ENCODE measurements at places on chromosomes 4 and X.

GRCh38 chrX:10011261-10011931 lies 44.2 kb downstream of the CLDN34 start:
- DNase-seq, result no peak

DNA sequence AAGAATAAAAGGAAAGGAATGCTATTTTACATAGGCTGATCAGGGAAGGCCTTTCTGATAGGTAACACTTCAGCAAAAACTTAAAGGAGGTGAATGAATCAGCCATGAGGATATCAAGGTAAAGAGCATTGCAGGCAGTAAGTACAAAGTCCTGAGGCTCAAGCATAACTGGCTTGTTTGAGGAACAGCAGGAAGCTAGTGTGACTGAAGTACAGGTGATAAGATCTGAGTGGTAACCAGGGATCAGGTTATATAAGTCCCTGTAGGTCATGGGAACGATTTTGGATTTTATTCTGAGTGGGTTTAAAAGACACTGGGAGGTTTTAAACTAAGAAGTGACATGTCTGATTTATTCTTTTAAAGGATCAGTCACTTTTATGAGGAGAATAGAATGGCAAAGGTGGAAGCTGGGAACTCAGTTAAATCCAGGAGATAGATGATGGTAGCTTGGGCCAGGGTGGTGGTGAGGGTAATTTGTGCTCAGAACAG lies 47.1 kb upstream of the THOC2 start:
- DNase-seq, result no peak

DNA sequence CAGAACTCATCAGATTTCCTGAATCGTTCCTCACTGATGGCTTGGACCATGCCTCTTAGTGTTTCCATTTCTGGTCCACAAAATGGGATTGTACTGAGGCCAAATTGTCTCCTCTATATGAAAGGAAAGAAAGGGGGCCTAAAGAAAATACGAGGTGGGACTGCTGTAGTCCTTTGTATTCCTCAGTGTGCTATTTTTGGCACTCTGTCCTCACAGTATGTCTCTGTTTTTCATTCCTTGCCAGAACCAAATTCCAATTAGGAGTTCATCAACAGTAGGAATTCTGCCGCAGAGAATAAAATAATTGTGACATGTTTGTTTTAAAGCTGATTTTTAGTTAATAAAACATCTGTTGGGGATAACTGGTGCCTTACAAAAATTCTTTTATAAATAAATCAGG lies 515.7 kb downstream of the SMARCA1 start:
- no peak for DNase-seq

DNA sequence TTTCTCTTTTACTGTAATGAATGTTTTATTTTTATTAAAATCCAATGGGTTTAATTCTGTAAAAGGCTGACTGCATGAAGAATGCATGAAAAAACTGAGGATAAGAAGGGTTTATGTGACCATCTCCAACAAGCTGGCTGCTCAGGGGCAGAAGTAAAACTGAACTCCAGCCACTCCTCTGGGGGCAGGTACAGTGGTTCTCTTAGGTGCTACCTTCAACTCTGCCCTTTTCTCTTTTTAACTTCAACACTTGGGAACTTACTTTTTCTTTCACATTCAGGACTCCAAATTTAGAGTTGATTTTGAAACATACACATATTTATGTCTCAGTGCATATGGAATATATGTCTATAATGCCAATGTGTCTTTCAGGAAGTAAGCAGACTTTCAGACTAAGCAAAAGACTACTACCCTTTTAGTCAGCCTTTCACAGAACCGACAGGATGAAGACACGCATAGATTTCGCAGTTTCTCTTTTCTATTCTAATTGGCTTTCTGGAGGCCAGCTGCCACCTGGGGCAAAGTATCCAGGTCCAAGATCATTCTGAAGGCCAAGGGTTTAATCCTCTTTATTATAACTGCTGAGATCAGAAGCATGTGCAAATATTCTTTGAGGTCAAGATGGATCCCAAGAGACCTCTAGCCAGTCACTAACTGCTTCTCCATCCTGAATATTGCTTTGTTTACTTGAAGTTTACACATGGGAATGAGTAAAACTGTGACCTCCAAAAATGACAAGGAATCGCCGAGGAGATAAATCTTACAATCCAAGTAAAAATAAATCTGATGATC lies 30.7 kb downstream of the HS3ST1 start:
- no peak for DNase-seq

DNA sequence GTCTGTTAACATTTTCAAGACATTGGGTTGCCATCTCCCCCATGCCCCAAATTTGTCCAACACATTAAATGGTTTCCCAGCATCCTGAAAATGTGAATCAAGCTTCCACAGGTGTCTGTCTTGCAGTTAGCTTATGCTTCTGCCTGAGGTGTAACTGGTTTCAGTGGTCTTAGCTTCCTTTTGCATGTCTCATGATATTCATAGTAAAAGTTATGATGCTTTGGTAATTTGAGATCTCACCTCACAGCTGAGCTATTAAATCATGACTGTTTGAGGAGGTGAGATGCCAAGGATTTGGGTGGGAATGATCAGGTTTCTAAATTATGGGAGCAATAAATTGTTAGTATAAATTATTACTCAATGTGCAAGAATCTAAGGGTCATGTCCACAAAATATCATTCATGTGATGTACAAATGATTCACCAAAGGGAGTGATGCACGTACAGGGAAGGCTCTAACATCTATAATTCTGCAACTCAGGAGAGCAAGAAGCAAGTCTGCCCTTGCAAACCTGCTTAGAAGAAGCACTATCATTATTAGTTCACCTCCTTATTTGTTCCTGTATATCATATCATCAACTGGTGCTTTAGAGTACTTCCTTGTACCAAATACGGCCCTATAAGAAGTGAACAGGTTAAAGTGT lies 17.1 kb upstream of the RAI2 start:
- no peak for DNase-seq

GRCh38 chr4:62285026-62285425 lies 1084.9 kb downstream of the ADGRL3 start:
- no peak for DNase-seq

GRCh38 chr4:167000141-167000852 lies 234.0 kb downstream of the SPOCK3 start:
- DNase-seq, result no peak

GRCh38 chr4:39543034-39543433 lies 15.8 kb upstream of the UGDH start:
- no peak for DNase-seq

- no peak for DNase-seq
Observed at GRCh38 chr4:94032754-94033153, 174.9 kb upstream of the SMARCAD1 start.

DNA sequence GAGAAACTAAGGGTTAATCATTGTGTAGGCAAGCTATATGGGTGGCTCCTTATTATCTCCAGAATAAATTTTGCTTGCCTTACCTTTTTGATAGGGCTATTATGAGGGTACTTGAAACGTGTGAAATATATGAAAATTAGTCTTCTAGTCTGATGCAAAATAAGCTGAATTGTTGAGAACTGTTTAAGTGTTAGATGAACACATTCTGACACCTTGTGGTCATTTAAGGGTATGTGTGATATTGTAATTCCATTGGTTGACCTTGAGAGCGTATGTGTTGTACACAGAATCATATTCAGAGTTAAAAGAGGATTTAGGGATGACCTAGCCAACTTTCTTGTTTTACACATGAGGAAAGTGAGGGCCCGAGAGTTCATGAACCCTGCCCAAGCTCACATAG lies 44.6 kb upstream of the LINC00632 start:
- no peak for DNase-seq

GRCh38 chr4:55866290-55866907 lies 13.0 kb downstream of the EXOC1 start:
- no peak for DNase-seq
